ENCODE measurements at places on chromosomes 7 and 10.

- no peak for DNase-seq
These were observed 315.1 kb downstream of the C7orf25 start for GRCh38 chr7:42596737-42597136.

DNA sequence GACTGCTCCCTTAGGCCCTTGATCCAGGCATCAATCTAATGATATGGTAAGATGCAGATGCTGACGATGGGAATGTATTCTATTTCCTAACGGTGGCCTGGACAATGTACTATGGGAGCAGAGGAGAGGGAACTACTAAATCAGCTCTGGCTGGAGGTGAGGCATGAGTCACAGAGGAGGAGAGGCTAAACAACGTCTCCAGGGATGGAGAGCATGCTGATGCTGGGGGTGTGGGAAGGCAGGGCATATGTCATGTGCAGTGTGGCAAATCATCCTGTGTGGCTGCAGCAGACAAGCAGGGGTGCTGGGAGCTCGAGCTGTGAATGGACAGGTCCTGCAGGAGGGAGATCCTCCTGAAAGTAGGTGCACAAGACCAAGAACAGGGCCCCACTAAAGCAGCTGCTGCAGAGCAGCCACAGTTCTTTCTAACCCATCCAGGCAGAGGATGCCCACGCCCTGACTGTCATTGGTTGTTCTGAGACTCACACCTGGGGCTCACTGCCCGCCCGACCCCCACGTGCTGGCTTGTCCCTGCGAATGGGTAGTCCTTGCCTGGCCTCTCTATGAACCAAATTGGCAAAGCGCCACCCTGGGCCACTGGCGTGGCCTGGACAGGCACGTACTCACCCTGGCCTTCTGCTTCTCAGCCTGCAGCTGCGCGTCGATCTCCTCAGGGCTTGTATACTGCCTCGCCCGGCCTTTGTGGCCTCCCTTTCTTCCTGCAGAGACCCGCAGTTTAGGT, 4.0 kb downstream of the PDAP1 start:
- no peak for DNase-seq

- peak; percentile 27 for DNase-seq
These were observed 534.3 kb downstream of the GRM8 start for GRCh38 chr7:126718419-126718818.

DNA sequence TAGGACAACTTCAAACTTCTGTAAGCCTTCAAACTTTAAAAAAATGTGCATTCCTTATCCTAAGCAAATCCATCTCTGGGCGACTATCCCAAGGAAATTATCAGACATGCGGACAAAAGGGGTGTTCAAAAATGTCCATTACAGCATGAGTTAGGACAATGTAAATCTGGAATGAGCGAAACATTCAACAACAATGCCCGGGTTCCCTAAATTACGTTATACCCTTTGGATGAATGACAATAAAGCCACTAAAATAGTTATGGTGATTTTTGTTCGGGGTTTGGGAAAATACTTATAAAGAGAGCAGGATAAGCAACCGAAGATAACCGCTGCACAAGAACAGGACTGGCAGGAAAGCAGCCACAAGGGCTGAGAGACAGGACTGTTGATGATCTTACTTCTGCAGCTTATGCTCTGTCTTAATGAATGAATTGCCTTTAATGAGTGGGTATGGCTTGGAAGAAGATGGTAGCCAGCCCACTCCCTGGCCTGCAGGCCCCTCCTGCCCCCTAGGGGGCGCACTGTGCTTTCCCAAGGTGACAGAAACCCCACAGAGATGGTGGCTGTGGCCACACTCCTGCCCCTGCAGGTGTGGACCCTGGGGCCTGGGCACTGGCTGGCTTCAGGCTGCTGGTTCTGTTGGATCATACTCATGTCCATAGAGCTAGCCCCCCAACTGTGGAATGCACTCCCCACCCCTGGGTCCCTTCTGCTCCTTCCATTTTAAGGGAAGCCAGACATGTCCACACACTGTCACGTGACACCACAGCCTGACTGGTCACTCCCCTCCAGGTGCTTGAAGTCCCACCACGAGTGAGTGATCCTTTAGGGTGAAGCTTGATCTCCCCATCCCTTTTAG, 45.0 kb downstream of the ZCCHC24 start:
- DNase-seq, result peak; percentile 63

DNA sequence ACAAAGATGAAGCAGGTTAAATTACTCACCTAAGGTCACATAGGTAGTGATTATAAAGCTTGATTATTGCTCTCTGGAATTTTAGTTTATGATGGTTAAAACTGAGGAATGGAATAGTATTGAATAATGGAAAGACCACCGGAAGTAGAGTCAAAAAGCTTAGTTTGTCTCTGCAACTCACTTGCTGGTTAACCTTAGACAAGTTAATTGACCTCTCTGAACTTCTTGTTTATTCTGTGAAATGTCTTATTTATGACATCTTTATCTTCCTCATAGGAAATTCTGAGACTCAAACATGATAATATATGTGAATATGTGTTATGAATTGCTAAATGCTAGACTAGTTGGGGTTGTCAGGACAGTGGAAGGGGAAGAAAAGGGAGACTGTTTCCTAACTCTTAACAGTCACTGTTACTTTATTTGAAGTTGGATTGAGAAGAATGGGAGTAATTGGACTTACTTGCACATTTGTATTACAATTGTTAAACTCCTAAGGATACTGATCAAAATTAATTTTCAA, 9.6 kb downstream of the DLD start:
- DNase-seq, result no peak

DNA sequence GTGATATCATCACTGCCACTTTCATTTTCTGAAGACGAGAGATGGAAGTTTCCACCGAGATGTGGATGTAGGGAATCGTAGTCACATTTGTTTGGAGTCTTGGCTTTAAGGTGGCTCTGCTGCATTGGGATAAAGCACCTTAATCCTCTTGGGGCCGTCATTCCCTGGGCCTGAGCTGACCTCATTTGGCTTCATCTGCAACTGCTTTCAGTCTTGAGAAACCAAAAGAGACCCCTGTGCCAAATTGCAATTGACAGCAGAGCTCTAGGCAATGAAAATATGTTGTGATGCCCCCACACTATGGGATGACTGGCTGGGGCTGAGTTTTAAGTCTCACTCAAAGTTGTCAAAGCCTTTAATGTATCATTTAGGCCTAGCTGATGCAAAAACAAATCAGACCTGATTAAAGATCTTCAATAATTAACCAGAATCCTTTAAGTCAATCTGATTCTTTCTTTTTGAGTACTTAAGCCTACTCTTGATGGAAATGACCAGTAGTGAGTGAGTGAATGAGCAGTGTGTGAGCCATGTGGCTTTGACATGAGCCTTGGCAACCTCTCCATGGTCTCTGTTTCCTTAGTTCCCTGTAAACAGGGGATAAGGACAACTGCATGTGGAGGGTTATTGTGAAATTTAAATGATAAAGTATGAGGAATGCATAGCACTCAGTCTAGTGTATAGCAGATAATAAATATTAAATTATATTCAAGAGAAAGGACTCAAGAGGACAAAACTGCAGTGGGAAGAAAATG, 155.0 kb downstream of the BMPER start:
- DNase-seq, result no peak

DNA sequence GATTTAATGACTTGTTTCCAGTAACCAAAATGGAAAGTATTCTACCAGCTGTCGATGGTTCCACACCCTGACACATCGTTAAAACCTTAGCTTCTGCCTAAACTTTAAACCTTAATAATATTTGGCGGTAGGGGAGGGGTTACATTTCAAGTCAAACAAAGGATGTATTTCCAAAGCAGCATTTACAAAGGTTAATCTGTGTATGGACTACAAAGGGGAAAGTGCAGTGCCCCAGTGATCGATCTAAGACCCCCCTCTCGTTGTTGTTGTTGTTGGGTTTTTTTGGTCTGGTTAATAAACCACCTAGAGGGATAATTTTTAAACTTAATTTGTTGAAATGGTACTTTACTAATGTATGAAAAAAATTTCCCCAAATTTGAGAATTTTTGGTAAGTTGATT, 1.1 kb upstream of the STEAP2 start:
- no peak for DNase-seq

DNA sequence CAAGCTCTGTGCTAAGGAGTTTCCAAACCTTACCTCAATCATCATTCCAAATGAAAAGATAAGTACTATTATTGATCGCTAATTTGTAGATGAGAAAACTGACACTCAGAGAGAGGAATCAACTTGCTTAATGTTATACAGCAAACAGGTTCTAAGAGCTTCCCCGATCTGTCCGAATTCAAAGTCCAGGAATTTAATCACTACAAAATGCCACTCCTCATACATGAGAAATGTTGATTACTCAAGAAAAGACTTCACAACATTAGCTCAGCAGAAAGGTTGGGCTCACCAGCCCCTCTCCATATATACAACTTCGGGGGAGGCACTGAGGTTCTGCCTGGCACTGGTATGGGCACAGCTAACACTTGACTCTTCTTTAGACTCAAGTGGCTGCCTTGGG, 80.7 kb downstream of the SLC16A9 start:
- no peak for DNase-seq

DNA sequence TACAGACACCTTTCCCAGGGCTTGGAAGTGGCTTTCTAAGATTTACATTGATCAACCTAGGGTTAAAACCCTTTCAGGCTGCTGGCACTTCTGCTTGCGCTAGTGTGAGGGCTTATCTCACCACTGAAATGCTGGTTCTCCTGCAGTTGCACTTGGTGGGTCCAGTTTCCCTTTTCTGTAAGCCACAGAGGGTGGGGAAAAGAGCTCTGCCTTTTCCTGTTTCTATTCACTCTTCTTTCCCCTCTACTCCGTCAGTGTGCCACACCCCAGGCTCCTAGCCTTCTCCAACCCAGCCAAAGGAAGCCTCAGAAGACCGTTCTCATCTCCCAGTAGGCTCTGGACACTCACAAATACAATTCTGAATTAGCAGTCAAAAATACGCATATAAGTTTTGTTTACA, 19.0 kb upstream of the CAPZA2 start:
- no peak for DNase-seq

GRCh38 chr10:70391654-70392053, 9.2 kb upstream of the LRRC20 start:
- DNase-seq, result no peak

DNA sequence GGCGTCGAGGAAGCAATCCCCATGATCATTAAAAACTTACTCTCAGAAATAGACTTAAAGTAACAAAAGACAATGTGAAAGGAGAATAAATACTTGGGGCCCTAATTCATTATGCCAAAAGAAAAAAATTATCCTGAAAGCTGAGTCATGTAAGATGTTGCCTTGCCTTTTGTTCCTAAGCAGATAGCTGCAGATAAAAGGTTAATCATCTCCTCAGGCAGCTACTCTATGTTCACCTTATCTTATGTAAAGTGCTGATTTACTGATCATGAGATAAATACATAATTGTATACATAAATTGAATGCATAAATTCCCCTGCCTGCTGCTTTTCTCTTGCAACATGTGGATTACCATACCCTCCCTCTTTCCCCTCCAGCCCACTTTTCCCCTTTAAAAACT, 28.1 kb upstream of the CREB3L2 start:
- no peak for DNase-seq

- no peak for DNase-seq
These were observed 497.1 kb upstream of the NRP1 start for GRCh38 chr10:33831591-33831990.

DNA sequence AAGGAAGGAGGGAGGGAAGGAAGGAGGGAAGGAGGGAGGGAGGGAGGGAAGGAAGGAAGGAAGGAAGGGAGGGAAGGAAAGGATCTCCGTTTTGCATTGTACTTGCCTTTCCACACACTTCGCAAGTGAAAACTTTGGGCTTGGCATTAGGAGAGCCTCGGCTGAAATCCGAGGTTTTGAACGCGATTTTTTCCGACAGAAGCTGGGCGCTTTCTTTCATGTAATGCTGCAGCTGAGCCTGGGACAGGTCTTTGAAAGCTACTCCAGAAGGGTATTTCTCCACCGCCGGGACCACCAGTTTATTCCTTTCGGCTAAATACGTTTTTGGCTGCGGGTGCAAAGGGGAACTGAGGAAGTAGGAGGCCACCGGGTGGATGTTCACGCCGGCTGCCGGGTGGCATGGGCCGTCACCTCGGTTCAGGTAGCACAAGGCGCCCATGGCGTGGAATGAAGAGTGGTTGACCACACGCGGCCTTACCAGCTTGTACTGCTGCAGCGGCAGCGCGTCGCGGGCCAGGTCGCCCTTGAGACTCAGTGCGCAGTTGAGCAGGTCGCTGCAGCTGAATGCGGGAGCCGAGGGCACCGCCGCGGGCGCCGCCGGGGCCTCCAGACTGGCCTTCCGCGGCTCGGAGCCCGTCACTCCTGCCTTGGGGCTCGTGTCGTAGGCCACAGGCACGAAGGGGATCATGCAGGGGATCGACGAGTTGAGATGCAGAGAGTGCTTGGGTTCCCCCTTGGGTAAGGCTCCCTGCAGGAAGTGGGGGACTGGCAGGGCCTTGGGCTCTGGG, 825 bp downstream of the FEZF1 start:
- no peak for DNase-seq

GRCh38 chr7:55019191-55019690, 424 bp downstream of the EGFR start:
- DNase-seq, result no peak

DNA sequence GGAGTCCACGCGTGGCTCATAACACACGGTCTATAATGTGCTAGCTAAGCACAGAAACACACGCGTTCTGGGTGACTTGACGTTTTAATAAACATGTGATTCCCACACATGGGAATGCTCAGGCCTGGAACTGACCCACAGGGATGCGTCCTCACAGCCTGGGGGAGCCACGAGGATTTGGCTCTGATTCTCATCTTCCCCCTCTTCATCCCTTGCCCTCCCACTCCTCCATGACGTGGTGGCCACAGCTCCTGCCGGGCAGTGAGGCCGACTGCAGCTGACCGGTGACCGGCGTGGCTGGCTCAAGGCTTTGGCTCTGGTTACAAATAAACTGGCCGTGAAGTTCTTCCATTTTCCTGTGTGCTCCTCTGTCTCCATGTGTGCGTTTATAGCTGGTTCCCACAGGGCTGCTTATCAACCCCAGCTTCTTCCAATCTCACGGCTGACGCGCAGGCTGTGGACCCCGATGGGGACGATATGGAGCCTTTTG, 40.9 kb upstream of the KLF6 start:
- DNase-seq, result no peak

GRCh38 chr7:128322040-128322643, 21.6 kb downstream of the RBM28 start:
- DNase-seq, result no peak

GRCh38 chr7:78041423-78041822, 242.8 kb downstream of the PHTF2 start:
- no peak for DNase-seq

DNA sequence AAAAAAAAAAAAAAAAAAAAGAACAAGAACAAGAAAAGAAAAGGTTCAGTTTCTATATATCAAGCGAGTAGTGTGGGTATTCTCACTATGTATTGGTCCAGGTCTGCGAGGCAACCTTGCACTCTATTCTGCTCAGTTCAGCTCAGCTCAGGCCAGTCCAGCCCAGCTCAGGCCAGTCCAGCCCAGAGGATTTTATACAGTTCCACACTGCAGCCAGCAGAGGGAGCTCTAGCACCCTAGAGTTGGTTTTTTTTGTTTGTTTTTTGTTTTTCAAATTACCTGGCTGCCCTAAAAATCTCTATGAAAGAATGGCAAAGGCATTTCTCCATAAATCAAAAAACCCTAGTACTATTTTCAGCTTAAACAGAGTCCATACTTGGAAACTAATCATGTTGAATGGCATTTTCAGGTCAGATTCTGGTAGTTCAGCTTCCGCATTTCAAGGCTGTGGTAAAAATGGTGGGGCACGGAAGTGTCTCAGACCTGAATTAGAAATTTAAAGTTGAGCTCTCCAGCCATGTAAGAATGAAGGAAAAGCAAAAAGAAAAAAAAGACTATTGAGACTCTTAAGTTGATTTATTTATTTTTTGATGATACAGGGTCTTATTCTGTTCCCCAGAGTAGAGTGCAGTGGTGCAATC, 55.2 kb upstream of the GSDME start:
- peak; percentile 65 for DNase-seq
